Motor neuron (in vitro differentiated cells): ENCODE measurements at places on chromosomes 2 and 18. TPM values are rescaled to one million over a fixed set of nuclear protein-coding genes. Genes with fewer than 3 reads are reported as not detected.

- no peak for ATAC-seq
Measured at GRCh38 chr2:54895730-54896129, 154.5 kb downstream of the RTN4 start.

GRCh38 chr2:134352844-134353243, 99.0 kb downstream of the MGAT5 start:
- ATAC-seq = no peak

GRCh38 chr2:127527001-127527804, 914 bp upstream of the IWS1 start:
- peak; percentile 30 for ATAC-seq

GRCh38 chr2:219525533-219526232, 11.4 kb downstream of the ASIC4 start:
- no peak for ATAC-seq

DNA sequence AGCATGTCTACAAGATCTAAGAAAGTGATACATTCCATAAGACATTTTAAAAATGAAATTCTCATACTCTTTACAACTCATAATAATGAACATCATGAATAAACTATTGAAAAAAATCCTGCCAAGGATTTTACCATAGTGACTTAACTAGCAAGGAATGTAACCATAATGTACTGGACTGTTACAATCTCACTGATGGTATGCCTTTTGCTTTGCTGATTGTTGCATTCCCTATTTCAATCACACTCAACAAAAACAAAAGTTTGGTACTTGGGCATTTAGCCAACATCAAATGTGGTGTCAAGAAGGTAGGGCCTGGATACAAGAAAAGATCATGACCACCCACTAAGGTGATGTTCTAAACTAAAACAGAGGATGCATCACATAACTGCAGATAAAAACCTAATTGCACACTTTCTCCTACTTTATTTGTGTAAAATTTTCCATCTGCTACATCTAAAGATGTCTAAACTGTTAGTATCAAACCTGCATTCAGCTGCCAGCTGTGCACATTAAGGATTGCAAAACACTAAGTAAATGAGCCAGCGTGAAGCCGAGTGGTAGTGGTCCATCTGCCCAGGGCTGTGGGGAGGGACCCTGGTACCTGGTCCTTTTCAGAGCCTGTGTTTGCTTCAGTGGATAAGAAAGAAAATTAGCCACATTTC, 564.4 kb downstream of the ZEB2 start:
- no peak for ATAC-seq

DNA sequence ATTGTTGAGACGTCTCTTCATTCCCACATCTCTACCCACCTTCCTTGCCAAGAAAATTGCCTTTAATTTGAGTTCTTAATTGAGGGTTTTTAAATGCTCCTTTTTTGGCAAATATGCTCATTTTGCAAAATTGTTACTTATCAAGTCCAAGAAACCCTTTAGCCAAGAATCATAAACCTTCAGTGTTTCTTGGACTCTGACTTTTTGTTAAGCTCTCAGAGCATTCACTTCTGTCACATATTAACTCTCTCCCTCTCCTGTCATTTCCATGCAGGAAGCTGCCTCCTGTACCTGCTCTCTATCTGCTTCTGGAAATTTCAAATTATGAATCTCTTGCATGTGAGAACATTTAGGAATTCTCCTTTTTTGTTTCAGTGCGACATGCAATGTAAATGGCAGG, 100.0 kb upstream of the PIEZO2 start:
- no peak for ATAC-seq

GRCh38 chr2:2793925-2794560, 463.0 kb upstream of the MYT1L start:
- no peak for ATAC-seq

DNA sequence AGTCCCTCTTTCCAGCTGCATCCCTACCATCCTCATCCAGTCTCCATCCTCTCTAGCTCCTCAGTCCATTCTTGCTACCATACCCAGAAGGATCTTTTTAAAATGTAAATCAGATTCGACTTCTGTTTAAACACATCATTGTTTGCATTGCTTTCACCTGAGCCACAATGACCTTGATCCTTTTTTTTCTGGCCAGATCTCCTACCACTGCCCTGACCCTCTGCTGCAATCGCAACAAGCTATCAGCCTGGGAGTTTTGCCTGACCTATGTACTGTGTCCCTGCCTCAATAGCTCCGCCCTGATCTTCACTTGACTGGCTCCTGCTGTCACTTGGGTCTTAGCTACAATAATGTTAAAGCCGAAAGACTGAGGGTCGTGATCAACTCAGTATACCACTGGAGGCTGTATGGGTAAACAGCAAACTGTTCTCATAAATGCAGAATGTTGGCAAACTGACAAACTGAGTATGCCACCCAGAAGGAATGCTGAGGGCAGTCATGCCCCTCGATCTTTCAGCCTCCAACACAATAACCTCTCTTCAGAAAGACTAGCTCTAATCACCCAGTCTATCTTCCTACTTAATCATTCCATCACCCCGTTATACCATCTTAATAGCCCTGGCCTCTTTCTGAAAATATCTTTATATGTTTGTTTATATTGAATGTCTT, 2.6 kb upstream of the RBM43 start:
- ATAC-seq = no peak

GRCh38 chr2:174606336-174606735, 8.7 kb upstream of the WIPF1 start:
- peak; percentile 73 for ATAC-seq

DNA sequence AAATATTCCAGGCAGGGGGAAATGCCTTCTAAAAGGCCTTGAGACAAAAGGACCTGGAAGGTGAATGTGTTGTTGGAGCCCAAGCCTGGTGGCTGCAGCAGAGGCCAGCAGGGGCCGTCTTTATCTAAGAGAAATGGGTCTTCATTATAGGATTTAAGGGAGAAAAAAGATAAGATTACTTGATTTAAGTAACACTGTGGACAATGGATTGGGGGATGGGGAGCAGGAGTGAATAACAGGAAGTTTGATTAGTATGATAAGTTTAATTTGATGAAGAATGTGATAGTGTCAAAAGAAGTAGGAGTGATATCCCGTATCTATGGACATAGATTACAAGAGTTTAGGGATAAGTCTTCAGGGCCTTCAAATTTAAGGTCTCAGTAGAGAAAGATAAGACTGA, 64.2 kb downstream of the WDR75 start:
- ATAC-seq = no peak

DNA sequence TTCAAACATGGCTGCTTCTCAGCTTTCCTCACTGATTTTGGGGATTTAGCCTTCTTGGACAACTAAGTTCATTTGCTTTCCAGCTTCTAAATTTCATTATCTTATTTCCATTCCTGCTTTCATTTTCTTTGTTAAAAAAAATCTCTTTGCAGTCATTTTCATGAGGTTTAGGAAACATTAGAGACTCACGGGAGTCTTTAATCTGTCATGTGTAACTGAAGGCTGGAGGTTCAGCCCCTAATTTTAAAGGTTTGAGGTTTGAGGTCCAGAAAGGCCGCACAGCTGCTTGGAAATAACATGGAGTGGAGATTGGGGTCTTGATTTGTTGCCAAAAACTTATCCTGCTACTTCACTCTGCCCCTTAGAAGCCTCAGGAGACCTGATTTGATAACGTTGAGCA, 30.3 kb downstream of the PROKR1 start:
- ATAC-seq = no peak

GRCh38 chr2:109457794-109458193, 156.0 kb downstream of the SEPTIN10 start:
- peak; percentile 24 for ATAC-seq

- ATAC-seq = no peak
Measured at GRCh38 chr18:2572892-2573291, 1.5 kb downstream of the NDC80 start.

DNA sequence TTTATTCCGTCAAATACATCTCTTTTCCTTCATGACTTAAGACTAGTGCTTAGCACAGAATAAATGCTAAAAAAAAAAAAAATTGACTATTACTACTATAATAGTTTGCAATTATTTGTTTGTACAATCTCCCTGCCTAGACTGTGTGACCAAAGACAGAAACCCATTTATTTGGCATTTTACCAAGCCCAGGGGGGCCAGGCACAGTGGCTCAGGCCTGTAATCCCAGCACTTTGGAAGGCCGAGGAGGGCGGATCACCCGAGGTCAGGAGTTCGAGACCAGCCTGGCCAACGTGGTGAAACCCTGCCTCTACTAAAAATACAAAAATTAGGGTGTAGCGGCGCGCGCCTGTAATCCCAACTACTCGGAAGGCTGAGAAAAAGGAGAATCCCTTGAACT, 1.4 kb downstream of the ASB3 start:
- no peak for ATAC-seq

- ATAC-seq = peak; percentile 62
Measured at GRCh38 chr18:32383050-32383819, 87.4 kb downstream of the GAREM1 start.

DNA sequence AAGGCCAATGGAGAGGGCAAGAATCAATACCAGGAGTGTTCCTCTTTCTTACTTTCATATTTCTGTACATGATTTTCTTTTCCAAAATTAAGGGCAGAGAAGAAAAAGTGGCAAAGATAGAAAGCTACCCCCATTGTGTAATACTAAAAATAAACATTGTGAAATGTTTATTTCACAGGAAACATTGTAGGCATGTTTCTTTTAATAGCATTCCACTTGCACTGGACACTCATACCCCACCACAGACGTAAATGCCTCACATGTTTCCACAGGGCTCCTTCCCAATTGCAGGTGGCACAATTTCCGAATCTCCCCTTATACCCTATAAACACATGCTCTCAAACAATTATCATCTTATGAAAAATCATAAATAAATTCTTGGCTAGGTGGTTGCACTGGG, 645.1 kb upstream of the SETBP1 start:
- no peak for ATAC-seq

GRCh38 chr2:44770221-44771195, 171.0 kb upstream of the SIX3 start:
- no peak for ATAC-seq

DNA sequence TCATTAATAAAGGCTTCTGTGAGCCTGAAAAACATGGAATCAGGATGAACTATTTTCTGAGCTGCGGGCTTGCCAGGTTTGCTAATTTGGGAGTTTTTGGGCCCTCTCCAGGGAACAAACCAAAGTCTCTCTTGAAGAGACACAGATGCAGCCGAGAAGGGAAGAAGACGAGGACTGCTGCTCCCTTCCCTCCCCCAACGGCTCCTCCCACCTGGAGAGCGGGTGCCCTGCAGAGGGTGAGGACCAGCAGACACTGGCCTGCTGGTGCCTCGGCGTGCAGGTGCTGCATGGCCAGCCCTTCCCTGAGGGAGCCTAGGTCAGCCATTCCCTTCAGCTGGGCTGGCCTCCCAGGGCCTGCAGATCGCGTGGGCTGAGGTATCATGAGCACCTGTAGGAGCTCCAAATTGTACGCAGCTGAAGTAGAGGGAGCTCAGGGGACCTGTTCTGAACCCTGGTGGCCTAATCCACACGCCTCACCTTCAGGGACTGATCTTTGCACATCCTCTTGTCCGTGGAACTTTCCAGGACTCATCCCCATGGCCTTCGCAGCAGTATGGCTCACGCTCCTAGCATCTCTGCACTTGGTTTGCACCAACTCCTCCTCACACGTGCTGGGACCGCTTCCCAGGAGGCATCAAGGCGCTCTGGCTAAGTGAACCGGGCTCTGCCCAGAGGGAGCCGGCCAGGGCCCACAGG, 19.5 kb downstream of the EMX1 start:
- ATAC-seq = no peak

DNA sequence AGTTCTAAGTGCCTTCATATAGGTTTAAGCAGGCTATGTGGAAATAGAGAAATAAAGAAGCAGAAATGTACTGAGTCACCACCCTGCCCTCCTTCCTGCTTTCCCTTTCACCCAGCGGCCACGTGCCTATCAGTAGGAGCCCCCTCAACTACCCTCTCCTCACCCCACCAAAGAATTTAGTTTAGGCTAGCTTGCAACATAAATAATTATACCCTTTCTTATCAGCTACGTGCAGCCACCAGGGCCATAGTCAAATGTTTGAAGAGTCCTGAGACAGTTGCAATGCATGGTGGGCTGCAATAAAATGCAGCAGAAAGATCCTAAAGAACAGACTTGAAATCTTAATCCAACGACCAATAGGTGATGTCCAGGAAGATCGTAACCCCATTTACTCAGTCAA, 101.2 kb downstream of the RTP5 start:
- ATAC-seq = no peak

- ATAC-seq = no peak
Measured at GRCh38 chr18:74110976-74111375, 36.7 kb downstream of the FBXO15 start.

Gene GLS
- 46.4 and 47.6 TPM in 2 replicates for total RNA-seq

Gene PTPRN
- 18.2 and 21.3 TPM in 2 replicates for total RNA-seq

Gene NR4A2
- total RNA-seq = 0.52 and 0.86 TPM in 2 replicates

Gene KLF7
- 24.4 and 27.3 TPM in 2 replicates for total RNA-seq

Gene UGT1A1
- total RNA-seq = not detected in 2 replicates

Gene RAX
- total RNA-seq = 0.63 and 0.68 TPM in 2 replicates

Gene GPR45
- 1.0 and 1.1 TPM in 2 replicates for total RNA-seq

Gene GPR75
- total RNA-seq = 1.4 and 2.0 TPM in 2 replicates

Gene INHBB
- 0.96 and 1.0 TPM in 2 replicates for total RNA-seq
